ENCODE measurements at places on chromosomes 5 and 9.

DNA sequence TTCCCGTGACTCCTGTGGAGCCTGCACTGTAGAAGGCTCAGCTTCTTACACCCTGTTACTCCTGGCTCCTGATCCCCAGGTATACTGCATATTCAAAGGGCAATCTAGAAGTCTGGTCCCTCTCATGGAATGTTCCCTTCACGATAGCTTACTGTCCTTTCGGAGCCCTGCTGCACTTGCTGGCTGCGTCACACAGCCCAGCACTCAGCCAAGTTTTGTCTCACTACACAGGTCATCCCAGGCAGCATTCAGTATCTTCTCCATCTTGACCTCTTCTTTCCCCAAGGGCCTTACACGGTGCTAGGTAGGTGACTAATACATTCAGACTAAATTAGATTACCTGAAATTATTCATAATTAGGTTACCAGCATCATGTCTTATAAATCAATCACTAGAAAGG, 123.7 kb downstream of the WDR41 start:
- DNase-seq, result no peak

GRCh38 chr5:88690409-88691229, 192.4 kb downstream of the MEF2C start:
- peak; percentile 19 for DNase-seq

GRCh38 chr5:68369457-68370125, 154.0 kb downstream of the PIK3R1 start:
- peak; percentile 13 for DNase-seq

DNA sequence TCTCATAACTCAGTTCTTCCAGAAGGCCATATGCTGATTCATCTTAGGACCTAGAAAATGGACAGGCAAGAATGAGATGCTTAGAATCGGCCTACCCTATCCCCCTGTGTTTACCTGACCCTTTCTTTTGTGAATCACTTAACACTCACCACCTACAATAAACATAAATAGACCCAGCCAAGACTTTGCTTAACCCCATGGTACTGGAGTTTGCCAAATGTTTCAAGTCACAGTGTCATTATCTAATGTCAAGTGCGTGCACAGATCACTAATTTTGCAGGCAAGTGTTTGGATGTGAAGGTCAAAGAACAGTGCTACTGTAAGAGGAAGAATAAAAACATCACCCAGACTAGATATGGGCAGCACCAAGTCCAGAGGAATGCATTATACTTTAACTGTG, 77.5 kb downstream of the GLIS3 start:
- DNase-seq, result no peak

- no peak for DNase-seq
These were observed 283.6 kb upstream of the NMUR2 start for GRCh38 chr5:152688561-152689249.

GRCh38 chr5:141493500-141494422, 4.9 kb downstream of the PCDHGC5 start:
- DNase-seq, result no peak

GRCh38 chr5:105812304-105812703, 1858.4 kb downstream of the EFNA5 start:
- no peak for DNase-seq

DNA sequence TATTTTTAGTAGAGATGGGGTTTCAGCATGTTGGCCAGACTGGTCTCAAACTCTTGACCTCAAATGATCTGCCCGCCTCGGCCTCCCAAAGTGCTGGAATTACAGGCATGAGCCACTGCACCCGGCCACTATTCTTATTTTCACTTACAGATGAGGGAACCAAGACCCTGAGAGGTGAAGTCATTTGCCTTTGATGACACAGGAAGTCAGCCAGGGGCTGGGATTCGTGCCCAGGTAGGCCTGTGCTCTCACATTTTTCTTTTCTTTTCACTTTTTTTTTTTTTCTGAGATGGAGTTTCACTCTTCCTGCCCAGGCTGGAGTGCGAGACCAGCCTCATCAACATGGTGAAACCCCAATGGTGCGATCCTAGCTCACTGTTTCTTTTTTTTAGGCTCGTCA, 22.2 kb downstream of the ENG start:
- no peak for DNase-seq

GRCh38 chr9:136303825-136304416, at the start of gene CCDC187:
Gene CCDC187 (minus strand): TSS chr9:136304094. CDS start chr9:136303830, 264 bp downstream.
- DNase-seq, result no peak

DNA sequence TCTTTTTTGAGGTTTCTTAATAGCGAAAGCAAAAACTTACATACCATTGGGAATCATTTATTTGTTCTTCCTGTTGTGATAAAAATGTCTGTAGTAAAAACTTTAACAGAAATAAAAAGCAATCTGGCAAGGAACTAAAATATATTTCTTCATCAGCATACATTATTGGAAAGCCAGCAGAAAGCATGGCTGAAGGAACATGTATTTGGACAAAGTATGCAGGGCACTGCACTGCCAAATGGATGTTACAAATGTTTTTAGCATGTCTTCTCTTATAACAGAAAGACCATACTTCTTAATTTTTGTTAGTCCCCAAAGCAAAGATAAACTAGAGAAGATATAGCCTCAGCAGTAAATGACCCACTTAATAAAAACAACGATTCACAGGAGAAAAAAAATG, 80.5 kb downstream of the SMIM15 start:
- DNase-seq, result no peak
